Activated CD4-positive, alpha-beta T cell treated with anti-CD3 and anti-CD28 coated beads, Interleukin-2, amount 50 U/mL, for 4 hours (primary cell): ENCODE measurements at places on chromosomes 12 and 14.

DNA sequence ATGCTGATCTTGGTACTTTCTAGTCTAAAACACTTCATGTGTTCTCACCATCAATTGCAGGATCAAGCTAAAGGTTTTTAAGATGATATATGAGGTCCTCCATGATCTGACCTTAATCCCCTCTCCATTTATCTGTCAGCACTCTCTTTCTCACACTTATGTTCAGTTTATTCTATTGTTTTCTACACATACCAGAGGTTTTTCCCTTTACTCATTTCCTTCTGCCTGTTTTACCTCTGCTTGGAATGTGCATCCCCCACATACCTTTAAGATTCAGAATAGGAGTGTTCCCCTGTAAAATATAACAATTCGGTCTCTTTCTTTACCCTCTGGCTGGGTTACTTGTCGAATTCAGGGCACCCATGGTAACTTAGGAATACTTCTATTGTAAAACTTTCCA is 219.1 kb upstream of the PKP2 start:
- DNase-seq: no peak

DNA sequence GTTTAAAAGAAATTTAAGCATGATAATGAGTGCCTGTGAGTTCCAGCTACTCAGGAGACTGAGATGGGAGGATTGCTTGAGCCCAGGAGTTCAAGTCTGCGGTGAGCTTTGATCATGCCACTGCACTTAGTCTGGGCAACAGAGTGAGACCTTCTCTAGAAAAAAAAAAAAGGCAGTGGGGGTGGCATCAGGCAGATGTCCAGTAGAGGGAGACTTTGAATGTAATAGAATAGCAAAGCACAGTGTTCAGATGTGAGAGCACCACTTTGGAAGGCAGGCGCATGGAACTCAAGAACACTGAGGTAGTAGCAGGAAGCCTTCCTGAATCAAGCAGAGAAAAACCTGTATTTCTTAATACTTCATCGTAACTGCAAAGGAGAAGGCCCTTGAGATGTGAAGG is 394.5 kb upstream of the GARIN6 start:
- DNase-seq: no peak

DNA sequence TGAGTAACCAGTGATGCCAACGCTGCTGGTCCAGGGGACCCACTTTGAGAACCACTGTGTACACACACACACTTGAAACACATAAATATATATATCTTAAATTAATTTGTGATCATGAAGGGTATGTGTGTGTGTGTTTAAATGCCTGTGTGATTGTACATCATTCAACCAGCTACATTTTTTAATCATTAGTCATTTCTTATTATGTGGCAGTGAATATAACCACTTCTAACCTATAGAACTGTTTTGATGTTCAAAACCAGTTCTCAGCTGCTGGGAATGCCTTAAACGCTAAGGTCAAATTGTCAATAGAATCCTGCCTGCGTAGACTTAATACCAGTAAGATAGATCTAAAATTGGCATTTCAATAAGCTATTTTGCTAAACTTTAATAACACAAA is 330.0 kb downstream of the SYT1 start:
- no peak for DNase-seq

GRCh38 chr12:2756756-2757155 is 38.0 kb upstream of the FKBP4 start:
- no peak for DNase-seq

DNA sequence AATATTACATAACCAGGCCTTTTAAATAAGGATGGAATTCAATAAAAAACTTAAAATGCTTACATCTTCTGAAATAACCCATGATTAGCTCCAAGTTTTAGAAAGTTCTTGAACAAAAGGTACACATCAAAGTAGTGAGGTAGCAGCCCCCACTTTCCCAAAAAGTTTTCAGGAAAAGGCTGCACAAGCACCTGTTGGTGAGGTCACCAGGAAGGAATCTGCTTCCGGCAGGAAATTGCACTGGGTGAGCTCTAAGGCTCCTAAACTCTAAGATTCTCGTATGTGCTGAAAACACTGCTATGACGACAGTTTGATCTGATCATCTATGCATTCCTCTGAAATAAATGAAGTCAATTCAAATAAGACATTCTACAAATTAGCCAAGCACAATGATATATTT is 34.3 kb upstream of the TTC7B start:
- no peak for DNase-seq

DNA sequence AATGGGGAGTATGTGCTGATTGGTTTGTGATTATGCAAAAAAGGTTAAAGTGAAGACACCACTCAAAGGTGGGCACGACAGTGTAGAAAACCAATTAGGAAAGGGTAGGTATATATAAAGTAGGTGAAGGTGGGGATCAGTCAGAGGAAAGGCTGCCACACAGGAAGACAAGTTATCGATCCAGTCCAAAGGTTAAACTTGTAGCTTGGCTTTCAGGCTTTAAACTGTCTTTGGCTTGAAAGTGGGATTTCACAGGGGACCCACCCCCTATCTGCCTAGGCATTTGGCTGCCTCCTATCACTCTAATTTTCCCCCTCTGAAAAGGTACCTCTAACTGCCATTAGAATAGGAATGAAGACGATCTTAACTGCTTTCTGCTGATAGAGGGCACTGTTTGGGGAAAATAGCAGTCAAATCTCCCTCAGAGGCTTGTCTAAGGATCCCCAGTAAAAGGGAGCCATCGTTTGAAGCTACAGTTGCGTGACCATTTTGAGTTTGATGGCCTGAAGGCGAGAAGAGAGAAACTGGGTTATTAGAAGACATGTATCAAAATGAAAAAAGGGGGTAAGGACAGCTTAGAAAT is 250.2 kb downstream of the GPHN start:
- no peak for DNase-seq

DNA sequence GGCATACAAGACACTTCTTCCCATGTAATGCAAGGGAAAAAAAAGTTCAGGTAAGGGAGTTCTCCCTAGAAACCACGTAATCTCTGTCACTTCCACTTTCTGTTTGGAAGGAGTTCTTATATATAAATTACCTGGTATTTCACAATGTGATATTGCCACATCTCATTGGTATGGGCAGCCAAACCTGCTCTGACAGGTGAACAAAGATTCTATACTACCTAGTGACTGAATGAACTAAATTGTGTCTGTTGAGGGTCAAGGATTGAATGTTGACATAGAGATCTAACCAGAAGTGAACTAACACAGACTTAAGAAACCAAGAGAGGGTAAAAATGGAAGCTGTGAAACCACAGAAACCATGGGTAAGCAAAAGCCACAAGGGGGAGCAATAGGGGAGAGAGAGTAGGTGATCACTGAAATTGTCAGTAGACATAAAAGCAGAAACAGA is 161.3 kb downstream of the RPL10L start:
- DNase-seq: no peak

DNA sequence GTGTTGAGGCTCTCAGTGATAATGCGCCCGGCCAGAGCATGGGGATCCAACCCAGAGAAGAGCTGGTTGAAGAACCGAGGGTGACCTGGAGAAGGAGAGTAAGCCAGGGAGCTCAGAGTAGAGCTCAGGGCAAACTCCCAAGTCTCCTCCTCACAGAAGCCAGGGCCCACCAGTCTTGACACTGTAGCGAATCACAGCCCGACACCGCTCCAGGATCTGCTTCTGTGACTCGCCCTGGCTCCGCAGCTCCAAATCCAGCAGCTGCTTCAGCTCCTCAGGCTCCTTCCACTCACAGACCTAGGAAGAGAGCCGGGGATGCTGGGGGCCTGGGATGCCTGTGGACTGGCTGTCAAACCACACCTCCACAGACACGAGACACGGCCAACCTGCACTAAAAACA is 8.2 kb upstream of the ZNF740 start:
- DNase-seq: no peak

DNA sequence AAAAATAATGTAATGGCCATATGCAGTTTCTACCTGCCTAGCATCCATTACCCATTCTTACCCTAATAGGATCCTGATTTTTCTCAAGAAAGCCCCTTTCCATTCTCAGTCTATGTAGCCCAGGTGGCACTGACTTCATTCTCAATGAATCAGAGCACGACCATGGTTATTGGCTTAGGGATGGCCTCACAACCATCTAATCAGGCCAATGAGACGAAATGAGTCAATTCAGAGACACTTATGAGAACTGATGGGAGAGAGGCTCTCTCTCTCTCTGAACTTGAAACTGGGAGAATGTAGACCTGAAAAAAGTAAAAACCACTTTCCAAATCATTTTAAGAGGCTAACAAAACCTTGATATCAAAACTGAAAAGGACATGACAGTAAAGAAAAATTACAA is 45.3 kb upstream of the OXA1L start:
- no peak for DNase-seq

DNA sequence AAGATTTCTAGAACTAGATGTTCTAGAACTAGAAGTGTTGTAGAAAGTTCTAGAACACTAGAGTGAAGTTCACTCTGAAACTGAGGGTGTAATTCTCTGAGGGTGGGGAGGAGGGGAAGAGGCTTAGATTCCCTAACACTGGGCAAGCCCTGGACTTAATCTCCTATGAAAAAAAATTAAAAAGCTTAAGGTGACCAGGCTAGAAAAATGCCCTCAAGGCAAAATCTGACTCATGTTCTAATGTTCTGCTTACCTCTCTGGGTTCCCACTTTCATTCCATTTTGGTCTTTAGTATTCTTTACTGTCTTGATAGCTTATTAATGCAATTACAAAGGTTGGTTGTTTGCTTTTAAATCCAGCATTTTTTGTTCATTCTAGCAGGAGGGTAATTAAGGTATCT is 101.5 kb downstream of the KICS2 start:
- no peak for DNase-seq

DNA sequence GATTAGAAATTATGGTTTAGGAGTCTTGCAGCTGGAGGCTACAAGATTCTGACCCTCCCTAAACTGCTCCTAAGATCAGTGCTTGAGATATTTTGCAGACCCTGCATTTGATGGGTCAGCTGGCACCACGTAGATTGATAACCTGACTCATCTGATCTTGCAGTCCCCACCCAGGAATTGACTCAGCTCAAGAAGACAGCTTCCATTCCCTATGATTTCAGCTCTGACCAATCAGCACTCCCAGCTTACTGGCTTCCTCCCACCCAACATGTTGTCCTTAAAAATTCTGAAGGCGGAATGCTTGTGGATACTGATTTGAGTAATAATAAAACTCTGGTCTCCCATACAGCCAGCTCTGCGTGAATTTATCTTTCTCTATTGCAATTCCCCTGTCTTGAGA is 23.2 kb upstream of the MTHFD1 start:
- no peak for DNase-seq

DNA sequence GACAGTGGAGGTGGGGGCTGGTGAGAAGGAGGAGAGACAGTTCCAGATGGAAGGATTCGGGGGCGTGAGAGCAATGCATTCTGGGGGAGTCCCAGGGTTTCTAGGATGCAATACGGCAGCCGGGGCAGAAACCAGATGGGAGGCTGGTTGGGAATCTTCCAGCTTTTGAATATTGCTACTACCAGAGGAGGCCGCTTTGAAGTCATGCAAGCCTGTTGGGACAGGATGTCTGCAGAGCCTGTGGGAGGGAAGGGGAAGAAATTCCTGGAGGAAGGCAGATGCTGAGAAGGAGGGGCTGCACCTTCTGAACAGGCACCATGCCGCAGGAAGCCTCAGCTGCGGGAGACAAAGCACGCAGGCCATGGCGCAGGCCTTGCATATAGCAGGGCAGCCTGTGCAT is 105.4 kb downstream of the APAF1 start:
- DNase-seq: no peak

GRCh38 chr12:28811457-28811856 is 337.6 kb upstream of the FAR2 start:
- DNase-seq: no peak

DNA sequence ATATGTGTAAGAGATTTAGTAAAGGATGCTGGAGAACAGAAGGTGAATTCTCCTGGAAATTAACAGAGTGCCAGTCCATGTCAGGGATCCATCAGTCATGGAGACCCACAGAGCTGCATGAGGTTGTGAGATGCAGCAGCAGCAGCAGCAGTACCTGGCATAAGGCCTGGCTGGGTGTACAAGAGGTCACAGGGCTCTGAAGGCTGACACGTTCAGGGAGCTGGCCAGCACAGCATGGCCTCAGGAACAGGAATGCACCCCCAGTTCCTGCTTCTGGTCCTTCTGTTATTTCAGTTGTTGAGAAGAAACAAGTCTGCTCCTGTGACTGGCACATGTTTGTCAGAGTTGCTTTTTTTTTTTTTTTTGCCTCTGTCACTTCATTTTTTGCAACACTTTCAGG is 210.8 kb downstream of the CNTN1 start:
- DNase-seq: no peak

DNA sequence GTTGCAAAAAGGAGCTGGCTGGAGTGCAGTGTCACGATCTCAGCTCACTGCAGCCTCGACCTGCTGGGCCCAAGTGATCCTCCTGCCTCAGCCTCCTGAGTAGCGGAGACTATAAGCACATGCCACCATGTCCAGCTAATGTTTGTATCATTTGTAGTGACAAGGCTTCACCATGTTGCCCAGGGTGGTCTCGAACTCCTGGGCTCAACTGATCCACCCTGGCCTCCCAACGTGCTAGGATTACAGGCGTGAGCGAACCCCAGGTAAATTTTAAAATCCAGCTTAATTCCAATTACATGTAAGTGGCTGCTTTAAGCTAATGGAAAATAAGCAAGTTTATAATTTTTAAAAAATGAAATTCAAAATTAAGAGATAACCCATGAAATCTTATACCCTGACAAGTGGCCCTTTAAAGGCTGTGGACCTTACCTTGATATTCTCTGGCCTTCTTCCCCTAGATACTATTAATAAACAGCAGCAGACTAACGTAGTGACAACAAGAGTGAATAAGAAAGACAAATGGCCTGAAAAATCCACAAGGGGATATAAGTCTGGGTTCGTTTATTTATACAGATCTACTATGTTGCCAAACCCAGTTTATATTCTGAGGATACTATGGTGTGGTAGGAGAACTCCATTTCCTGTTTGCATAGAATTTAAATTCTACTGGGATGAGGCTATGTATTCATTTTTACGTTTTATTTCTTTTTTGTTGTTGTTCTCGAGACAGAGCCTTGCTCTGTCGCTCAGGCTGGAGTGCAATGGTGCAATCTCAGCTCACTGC is 25.6 kb upstream of the SLC2A3 start:
- no peak for DNase-seq

- DNase-seq: no peak
These were observed 169.9 kb downstream of the KIF21A start for GRCh38 chr12:39272871-39273655.

DNA sequence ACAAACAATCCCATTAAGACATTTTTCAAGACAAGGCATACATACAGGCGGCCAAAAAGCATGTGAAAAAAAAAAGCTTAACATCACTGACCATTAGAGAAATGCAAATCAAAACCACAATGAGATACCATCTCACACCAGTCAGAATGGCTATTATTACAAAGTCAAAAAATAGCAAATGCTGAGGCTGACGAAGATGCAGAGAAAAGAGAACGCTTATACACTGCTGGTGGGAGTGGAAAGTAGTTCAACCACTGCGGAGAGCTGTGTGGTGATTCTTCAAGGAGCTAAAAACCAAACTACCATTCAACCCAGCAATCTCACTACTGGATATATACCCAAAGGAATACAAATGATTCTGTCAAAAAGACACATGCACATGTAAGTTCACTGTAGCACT is 216.7 kb downstream of the FOXG1 start:
- DNase-seq: no peak
